Hematopoietic multipotent progenitor cell treated with erythropoietin and hydrocortisone succinate and interleukin-3 and kit ligand, for 4 days (in vitro differentiated cells): ENCODE measurements at places on chromosomes 3 and 15.

DNA sequence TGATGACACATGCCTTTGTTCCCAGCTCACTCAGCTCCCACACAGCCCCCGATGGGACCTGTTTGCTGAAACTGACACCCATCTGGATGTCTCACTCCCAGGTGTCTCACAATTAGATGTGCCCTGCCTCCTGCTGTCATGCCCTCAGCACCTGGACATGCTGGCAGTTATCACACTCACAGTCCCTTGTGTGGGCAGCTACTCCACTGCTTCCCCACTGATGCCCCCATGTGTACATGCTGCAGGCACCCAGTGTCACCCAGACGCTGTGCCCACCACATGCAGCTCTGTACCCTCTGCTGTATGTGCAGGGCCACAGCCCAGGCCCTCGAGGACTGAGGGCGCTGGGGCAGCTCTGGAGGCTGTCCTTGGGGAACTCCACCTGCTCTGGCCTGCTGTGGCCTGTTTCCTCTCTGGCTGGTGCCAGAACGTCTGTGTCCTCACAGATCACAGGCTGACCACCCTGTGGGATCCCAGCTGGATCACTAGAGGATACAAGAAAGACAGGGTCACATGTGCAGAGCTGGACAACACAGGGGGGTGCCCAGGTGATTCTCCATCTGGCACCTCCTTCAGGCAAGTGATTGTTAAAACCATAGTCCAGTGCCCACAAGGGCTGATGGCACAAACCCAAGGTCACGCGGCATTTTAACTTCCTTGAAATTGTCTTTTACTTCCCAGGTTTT, 14.0 kb downstream of the C3orf22 start:
- DNase-seq, result no peak

GRCh38 chr3:171959532-171960089, 79.8 kb upstream of the FNDC3B start:
- no peak for DNase-seq

- DNase-seq, result no peak
Observed at GRCh38 chr3:184459355-184459754, 79.5 kb downstream of the CHRD start.

DNA sequence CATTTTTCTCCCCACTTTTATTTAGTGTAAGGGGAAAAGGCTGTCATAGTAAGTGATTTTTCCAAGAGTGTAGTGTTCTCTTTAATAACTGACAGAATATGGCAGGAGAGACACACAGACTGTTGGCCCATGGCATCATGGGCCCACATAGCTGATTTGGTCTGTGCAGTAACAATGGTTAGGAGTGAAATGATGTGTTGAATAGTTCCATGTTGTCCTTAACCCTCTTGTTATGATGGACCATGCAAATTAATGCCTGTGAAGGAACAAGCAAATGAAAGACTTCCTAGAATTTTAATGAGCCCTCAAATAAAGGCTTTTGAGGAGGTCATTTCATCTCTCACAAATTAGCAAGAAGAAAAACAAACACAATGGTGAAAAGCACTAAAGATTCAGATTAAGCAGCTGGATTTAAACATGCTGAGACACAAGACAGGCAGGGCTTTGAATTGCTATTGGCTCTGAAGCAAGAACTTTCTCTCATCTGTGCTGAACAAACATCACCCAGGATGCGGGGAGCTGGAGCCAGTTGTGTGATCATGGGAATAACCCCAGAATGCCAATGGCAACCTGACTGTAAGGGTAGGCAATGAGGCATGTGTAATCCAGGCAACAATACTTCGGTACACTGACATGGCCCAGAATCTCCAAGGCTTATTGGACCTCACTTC, 136.7 kb upstream of the VEPH1 start:
- DNase-seq, result no peak

DNA sequence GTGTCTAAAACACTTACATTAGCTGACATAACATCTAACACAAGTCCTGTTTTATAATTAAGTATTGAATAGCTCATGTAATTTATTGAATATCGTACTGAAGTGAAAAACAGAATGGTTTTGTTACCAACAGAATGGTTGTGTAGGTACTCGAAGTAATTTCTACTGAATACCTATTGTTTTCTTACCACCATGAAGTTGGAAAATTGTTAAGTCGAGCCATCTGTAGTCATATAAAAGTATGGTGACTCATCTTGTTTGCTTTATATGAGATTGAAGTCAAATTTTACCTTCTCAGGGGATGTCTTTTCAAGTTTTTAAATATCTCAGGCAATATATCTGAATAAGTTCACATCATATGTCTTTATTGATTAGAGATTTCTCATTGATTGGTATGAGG, 37.6 kb downstream of the PIAS1 start:
- DNase-seq, result no peak

GRCh38 chr15:89494941-89495637, 1.3 kb downstream of the RHCG start:
- DNase-seq, result peak; percentile 49

DNA sequence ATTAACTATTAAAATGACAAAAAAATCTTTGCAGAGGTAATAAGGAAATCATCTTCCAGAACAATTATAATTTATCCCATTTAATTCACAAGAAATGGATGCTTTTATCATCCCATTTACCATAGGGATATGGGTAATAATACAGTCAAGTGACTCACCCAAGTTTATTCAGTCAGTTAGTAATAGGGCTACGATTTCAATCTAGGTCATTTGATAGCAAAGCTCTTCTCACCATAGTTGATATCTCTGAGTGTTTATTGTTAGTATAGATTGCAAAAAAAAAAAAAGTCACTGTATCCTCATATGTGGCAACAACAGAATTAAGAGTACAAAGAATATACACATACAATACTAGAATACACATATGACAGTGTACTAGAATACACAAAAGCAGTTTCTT, 797.1 kb downstream of the ROBO1 start:
- DNase-seq, result no peak

DNA sequence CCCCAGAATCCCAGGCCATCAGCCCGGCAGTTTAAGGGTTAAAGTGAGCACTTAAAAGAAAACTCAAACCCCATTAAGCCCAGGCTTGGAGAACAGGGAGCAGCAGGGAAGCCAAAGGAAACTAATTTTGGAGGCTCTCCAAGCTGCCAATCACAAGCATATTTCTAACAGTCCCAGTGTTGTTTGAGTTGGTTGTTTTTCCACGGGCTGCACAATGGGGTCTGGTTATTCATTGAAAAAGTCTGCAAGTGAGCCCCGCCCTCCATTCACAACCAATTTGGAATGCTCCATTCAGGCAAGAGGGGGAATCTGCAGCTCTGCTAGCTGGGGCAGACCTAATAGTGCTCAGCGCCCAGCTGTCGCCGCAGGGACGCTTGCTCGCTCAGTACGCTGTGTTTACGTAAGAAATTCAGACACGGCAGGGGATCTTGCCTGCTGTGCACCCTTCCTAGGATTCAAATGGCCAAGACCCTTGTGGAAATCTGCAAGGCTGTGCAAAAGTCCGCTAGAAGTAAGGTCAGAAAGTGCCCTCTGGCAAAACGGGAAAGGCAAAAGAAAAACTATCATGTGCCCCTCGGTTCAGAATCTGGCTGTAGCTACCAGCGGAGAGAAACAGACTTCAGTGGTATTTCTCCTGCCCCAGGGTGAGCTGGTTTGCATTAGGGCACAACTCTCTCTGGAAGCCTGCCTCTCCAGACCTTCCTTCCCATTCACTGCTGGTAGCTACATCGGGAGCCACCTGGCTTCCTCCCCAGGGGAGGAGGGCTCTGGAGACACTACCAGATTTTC, 11.0 kb downstream of the ETV5 start:
- peak; percentile 85 for DNase-seq

DNA sequence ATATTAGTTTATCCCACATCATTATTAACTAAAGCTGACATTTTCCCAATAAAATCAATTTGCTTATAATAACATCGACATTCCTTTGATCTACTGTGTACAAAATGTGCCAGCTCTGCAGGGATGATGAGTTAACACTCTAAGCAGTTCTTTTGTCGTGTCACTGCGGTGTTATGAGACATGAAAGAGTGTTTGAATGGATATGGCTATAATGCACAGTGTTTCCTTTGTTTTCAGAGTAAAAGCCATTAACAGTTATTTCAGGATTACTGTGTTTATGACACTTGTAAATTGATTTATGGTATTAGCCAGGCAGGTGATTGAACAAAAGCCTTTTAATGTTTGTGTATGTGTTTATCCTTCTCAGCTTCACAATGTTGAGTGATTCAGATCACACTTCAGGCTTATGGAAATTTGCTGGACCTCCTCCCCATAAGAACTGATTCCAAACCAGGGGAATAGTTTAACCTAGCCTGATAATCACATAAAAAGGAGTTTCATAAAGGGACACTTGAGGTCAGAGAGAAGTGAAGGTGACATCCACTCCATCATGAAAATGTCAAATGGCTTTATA, 115.7 kb downstream of the CHL1 start:
- DNase-seq, result no peak

GRCh38 chr3:115819785-115820384, 196.6 kb downstream of the GAP43 start:
- DNase-seq, result peak; percentile 93

DNA sequence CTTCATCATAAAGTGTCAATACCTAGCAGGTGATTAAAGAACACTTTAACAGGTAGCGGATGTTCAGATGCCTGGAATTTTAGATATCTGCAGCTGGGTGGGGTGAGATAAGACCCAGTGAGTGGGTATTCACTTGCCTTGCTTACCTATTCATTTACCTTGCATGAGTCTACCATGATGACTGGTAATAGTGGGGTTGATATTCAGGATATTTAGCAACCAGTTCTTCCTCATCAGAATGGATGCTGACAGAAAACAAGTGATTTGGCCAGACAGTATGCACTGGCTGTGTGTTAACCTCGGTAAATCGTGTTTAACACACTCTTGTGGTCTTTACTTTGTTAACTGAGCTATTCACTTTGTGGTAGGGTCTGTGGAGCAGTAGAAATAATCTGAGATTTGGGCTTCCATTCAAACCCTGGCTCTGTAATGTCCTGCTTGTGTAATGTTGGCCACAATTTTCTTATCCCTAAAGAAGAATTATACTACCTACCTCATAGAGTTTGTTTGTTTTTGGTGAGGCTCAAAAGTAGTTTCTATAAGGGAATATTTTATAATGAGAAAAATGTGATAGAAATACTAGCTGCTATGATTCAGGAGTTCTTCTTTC, 391.9 kb upstream of the TBL1XR1 start:
- DNase-seq, result no peak

DNA sequence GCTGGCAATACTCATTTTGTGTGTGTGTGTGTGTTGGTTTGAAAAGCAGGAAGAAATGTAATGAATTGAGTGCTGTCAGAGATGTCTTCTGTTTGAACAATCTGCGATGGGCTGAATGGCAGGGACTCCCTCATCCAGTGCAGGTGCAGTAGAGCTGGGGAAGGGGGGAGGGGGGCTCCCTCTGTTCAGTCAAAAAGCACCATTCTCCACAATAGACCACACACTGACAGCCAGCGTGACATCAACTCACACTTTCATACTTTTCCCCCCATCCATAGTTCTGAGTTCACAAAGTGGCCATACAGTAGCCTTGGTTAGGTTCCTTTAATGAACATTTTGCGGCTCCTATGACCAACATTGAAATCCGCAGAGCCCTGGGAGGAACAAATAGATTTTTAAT, 10.4 kb downstream of the SOX2 start:
- DNase-seq, result no peak

DNA sequence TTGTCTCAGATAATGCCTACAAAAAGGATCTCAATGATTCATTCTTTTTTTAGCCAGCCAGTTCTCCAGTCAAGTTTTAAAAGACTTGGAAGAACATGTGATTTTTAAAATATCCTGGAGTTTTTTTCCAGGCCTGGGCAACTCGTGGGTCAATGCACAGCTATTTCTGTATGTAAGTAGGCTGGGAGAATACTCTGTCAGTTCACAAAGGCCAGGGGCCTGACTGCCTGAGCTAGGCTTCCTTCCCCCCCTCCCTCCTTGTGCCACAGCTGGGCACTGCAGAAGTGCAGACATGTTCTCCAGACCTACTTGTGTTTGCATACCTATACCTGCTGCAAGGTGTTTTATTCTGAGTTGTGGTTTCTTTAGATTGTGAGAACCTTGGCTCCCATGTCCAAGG, 43.7 kb downstream of the CTDSPL start:
- DNase-seq, result no peak
